ENCODE measurements at places on chromosomes 7 and 10.

GRCh38 chr7:30523466-30523865 lies 18.8 kb upstream of the GGCT start:
- no peak for DNase-seq

- DNase-seq, result no peak
Measured at GRCh38 chr10:114684084-114684821, 26.2 kb upstream of the ABLIM1 start.

DNA sequence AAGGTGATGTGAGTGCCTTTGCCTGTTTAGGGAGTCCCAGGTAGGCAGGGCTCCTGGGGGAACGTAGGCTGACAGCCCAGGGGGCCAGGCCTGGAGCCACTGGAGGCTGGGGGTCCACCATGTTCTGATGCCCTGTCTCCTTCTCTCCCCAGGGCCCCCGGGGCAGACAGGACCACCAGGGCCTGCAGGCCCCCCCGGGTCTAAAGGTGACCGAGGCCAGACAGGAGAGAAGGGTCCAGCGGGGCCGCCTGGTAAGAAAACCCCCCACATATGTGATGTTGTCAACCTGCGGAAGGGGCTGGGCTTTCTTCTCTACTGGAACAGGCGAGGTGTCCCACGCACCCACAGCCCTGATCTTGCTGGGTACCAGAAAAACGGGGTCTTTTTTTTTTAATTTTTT lies 85.2 kb downstream of the MYL10 start:
- no peak for DNase-seq

GRCh38 chr7:132377015-132377414 lies 199.3 kb downstream of the PLXNA4 start:
- no peak for DNase-seq

DNA sequence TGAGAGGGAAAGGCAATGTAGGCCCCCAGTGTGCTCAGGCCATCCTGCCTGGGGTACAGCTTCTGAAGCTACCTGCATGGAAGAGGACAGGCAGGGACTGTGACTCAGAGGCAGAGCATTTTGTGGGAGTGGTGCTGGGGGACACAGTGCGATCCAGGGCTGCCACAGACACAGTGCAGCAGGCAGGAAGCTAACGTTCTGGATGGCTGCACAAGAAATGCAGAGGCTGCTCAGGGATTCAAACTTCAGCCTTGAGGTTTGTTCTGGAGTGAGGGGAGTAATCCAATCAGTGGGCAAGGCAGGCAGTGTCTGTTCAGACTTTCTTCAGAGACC lies 648.0 kb upstream of the IGFBP3 start:
- DNase-seq, result no peak

GRCh38 chr10:124267231-124267885 lies 151.4 kb downstream of the OAT start:
- no peak for DNase-seq

GRCh38 chr7:75629044-75629443 lies 109.7 kb downstream of the HIP1 start:
- DNase-seq, result no peak

DNA sequence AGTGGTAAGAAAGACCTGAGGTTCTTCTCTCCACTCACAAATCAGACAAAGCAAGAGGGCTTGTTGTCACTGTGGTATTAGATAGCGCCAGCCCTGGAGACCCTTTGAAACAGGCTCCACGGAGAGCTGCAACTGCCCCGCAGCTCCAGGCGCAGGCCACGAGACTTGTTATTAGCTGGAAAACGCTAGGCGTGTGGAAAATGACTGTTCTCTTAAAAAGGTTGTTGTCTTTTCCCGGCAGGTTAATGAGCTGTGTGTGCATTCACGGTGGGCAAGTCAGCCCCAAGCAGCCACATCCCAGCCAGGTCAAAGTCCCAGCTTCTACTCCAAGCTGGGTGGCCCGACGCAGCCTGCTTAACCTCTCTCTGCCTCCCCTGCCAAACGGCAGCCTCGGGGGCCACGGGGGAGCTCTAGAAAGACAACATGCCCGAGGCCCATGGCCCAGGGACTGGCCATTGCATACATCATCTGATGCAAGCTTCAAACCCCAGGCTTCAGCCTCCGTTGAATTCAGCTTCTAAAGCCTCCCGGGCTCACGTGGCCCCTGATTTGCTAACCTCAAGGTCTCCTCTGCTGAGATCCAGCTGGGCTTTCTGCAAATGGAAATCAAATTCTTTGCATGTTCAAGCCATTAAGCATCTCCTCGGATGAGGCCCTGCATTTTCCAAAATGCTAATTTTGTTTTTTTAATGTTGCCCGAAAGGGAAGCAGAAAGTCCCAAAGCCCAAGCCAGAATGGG lies 61.3 kb upstream of the DNAAF5 start:
- no peak for DNase-seq

- DNase-seq, result no peak
Measured at GRCh38 chr10:52245547-52245946, 68.5 kb upstream of the DKK1 start.

DNA sequence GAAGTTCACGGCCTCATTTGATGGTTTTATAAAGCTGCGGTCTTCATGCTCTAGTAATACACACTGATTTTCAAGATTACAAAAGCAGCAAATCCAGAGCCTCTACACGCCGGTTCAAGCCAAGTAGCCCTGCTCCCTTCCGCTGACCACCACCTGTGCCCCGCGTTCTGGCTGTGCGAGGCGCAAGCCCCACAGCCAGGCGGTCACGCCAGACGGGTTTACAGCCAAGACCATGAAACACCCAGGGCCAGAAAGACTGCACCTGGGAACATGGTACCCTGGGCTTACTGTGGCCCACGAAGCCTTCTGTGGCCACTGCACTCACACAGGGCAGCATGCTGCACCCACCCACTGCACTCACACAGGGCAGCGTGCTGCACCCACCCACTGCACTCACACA lies 33.6 kb downstream of the GPER1 start:
- DNase-seq, result no peak

DNA sequence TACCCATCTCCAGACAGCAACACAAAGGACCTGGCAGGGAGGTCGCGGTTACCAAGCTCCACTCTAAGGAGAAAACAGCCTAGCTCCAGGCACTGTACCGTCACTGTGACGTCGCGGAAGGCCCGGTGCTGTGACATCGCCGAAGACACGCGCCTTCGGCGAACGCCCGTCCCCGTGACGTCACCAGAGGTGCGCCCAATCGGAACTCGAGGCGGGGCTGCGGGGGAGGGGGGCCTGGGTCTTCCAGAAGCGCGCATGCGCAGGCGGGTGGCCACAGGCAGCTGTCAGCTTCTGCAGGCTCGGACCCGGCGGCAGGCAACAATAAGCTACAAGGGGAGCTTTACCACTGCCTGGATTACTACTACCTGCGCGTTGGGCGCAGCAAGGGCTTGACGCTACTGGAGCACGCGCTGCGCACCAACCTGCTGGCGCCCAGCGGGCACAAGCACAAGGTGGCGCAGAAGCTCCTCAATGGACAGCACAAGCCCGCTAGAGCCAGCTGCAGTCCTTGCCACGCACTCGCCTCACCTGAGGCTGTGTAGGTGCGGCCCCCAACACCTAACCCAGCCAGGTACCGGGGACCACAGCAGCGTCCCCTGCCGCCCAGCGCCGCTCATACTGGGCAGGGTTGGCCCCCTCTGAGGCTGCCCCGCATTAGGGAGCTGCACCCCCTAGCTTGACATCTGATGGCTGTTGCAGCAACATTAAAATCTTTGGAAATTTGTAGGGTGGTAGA lies 208.4 kb downstream of the TPST1 start:
- DNase-seq, result peak; percentile 89

DNA sequence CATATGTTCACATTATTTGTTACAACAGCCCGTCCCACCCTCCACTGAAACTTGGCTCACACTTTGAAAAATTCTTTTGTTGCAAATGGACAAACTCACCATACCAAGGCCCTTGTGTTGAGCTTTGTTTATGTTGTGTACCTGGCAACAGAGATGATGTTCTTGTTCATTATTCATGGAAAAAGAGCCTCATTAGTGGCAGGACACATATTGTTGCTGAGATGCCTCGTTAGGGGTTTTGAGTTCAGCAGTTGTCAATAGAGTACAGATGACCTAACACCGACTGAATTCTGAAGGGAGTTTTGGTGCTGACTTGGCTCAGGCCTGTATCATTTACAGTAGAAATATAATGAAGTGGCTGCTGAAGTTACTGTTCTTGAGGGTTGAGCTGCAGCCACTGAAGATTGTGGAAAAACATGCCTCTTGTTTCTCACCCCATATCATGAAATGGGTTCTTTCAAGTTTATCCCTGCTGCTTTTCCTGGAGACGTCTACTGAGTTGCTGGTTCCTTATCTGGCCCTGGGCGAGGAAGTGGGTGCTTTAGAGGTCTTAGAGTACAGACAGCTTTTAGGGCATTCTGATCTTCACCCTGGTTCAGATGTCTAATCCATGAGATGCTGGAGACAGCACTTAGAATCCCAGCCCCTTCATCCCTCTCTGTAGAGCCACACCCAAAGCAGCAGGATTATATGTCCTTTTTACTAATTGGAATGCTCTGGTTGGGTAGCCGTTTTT lies 149.7 kb downstream of the WNT2 start:
- no peak for DNase-seq

DNA sequence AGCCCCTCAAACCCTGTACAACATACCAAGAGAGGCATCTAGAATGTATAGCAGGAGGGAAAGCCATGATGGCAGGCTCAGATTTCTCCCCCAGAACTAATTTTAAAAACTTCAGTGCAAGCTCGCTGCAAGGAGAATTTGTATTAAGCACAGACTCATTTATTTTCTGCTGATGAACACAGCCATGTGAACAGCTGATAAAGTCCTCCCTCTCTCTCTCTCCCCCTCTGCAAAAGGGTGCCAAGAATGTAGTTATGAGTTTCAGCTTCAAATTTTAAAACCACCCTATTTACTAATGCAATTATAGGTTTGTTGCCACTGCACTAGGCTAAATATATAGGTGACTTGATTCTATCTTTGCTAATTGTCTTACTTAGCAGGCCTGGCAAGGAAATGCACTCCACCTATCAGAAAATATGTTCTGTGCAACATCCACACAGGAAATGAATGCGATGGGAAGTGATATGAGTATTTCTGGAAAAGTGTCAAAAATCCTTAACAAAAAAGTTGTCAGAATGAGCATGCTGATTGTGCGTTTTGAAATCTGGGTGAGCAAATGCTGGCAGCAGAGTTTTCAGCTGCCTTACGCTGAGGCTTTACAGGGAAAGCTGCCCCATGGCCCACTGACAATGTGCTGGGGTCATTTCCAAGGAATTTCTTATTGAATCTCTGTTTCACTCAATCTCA lies 43.4 kb upstream of the GHITM start:
- DNase-seq, result no peak

DNA sequence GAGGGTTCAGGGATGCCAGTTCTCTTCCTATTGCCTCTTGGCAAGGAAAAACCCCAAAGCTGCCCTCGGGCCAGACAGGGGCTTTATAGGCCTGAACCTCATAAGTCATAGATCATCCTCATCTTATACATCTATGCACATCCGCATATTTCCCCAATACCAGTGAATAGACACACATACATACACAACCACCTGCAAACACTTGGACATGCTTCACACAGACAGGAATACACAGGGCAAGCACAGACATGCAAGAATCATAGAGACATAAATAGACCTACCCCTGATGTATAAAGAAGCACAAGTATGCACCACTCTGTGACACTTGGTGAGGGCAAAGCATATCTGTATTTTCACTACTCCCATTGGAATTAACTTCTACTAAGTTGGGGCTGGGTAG lies 30.7 kb downstream of the MBL2 start:
- DNase-seq, result no peak

- DNase-seq, result no peak
Measured at GRCh38 chr7:132220060-132220459, 356.2 kb downstream of the PLXNA4 start.

DNA sequence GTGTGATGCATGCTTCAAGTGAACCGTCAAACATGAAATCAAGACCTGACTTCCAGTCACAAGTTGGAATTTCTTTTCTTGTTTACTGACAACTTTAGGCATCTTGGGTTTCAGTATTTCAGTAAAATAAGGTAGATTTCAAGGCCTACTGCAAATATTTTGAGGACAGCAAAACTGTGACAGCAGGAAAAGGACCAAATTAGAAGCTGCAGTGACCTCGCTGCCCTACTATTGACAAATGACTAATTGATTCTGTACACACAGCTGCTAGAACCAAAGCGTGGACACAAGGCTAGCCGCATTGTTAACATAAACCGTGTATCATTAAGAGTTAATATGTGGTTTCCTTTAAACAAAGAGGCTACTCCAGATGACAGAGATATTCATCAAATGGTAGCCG lies 105.7 kb upstream of the SEC61G start:
- DNase-seq, result no peak

- no peak for DNase-seq
Measured at GRCh38 chr7:43461349-43462024, 121.4 kb upstream of the STK17A start.

GRCh38 chr7:97480772-97481390 lies 251.0 kb upstream of the TAC1 start:
- no peak for DNase-seq

DNA sequence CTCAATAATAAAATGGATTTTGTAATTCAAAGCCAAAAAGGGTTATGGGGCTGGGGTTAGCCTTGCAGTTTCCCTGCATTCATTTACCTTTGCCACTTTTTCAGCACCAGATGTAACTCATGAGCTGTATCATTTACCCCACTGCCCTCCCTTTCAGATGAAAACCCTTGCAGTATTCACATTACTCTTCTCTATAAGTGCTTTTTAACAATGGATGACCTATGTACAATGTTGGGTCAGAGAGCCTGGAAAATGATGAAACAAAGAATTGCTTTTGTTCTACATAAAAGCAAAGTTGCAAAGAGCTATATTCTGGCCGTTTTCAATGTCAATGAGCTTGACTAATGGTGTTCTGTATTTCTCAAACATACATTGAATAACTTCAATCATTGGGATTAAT lies 189.7 kb downstream of the TMEM26 start:
- DNase-seq, result no peak

DNA sequence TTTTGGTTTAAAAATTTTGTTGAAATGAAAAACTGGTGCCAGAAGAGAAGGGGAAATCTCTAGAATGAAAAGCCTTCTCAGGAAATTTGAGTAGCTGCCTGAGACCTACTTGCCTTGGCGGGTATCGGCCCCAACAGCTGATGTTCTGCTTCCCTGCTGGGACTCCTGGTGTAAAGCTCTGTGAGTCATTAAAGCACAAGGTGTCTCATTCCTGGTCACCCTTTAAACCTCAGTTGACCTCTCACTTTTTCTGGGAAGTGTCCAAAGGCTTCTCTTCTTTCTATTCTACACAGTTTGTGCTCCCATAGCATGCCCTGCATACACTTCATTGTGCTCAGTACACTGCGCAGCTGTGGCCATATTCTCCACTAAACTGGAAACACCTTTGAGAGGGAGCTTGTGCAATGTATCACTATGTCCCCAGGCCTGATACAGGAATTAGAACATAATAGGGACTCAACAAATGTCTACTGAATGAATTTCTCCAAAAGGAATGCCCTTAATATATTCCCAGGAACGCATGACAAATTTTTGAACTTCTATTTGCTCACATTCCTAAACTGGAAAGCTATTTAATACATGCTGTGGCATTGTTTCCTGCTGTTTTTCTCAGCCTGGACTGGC lies 303.9 kb downstream of the SDHAF3 start:
- DNase-seq, result no peak

GRCh38 chr10:78516236-78516635 lies 482.6 kb downstream of the RPS24 start:
- no peak for DNase-seq

- no peak for DNase-seq
Measured at GRCh38 chr7:103626776-103627175, 180.8 kb upstream of the SLC26A5 start.
